ENCODE measurements at places on chromosomes 2 and 18.

GRCh38 chr2:221088506-221088905 lies 483.6 kb downstream of the EPHA4 start:
- DNase-seq: no peak

DNA sequence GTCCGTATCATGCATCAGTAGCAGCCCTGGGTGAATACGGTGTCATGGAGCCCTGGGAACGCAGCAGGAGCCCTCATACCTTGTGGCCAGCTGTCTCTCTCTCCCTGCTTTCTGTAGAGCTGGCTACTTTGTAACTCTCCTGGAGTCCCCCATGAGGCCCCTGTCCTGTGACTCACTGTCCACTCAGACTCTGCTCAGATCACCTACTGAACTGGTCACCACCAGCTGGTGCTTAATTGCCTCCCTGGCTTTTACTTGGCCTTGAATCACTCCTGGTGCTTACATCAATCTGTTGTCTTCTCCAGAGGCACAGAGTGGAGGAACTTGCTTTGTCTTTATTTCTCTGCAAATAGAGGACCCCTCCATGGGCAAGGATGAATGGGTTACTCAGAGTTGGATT lies 172.7 kb downstream of the HRH4 start:
- no peak for DNase-seq

- no peak for DNase-seq
Measured at GRCh38 chr2:33380001-33380609, 96.3 kb upstream of the RASGRP3 start.

DNA sequence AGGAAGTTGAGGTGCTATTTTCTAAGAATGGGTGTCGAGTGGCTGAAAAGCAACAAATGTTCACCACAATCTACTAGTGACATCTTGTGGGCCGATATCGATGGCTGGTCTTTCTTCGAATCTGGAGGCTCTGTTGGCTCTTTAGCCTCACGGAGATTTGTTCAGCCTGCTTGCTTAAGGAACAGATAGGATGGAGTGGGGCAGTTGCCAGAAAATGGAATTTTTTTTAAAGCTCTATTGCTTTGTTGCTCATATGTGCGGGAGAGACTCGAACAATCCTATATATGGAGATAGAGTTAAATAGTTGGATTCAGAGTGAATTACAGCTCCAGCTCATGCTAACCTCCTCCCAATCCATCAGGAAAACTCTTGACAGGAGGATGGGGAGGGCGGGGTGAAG lies 70.9 kb upstream of the LYPD6B start:
- DNase-seq: no peak

DNA sequence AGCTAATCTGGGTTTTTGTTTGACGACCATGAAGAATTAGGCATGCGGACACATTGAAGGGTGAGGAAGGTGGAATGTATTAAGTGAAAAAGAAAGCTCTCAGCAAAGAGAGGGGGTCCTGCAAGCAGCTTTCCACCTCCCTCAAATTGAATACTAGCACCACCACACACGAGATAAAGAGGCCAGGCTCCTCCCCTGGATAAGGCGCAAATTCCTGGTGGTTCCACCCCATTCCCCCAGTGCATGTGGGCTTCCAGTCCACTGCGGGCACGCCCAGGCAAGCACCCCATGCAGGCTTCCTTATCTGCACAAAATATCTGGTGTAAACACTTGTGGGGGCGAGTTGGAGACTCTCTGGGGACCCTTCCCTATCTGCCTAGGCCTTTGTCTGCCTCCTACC lies 857.3 kb downstream of the CPS1 start:
- no peak for DNase-seq

DNA sequence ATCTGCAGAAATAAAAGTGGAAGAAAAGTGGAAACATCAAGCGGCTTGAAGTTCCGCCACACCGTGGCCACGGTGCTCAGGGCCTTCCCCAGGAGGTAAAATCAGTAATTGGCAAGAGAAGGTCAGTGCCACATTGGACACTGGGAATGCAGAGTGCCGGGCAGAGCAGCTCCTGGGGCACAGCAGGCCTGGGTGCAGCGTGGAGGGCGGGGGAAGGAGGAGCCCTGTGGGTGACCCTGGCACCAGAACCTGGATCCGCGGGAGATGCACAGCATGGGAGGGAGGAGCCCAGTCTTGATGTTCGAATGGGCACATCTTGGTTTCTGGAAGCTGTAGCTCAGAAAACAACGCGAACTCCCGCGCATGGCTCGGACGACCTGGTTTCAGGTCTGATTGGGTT lies 630.2 kb downstream of the GALR1 start:
- DNase-seq: no peak

- DNase-seq: no peak
Measured at GRCh38 chr2:57622009-57622408, 424.6 kb upstream of the VRK2 start.

GRCh38 chr2:109207176-109207575 lies 78.2 kb downstream of the SH3RF3 start:
- no peak for DNase-seq

DNA sequence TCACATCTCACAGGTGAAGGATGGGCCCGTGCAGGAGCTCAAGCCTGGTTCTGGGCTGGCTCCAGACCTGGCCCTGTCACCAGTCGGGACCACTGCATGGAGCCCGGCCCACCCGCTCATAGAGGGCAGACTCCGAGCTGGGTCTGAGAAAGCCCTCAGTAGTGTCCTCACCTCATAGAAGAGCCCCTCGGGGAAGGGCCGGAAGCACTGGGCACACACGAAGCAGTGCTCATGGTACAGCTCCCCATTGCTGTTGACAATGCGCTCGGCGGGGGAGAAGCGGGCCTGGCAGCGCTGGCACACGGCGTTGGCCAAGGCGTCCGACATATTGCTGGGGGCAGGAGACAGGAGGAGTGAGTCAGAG lies 11.3 kb downstream of the GPR17 start:
- no peak for DNase-seq

GRCh38 chr2:9327873-9328352 lies 95.4 kb downstream of the ITGB1BP1 start:
- no peak for DNase-seq

- no peak for DNase-seq
Measured at GRCh38 chr2:198383392-198383791, 579.0 kb downstream of the PLCL1 start.

DNA sequence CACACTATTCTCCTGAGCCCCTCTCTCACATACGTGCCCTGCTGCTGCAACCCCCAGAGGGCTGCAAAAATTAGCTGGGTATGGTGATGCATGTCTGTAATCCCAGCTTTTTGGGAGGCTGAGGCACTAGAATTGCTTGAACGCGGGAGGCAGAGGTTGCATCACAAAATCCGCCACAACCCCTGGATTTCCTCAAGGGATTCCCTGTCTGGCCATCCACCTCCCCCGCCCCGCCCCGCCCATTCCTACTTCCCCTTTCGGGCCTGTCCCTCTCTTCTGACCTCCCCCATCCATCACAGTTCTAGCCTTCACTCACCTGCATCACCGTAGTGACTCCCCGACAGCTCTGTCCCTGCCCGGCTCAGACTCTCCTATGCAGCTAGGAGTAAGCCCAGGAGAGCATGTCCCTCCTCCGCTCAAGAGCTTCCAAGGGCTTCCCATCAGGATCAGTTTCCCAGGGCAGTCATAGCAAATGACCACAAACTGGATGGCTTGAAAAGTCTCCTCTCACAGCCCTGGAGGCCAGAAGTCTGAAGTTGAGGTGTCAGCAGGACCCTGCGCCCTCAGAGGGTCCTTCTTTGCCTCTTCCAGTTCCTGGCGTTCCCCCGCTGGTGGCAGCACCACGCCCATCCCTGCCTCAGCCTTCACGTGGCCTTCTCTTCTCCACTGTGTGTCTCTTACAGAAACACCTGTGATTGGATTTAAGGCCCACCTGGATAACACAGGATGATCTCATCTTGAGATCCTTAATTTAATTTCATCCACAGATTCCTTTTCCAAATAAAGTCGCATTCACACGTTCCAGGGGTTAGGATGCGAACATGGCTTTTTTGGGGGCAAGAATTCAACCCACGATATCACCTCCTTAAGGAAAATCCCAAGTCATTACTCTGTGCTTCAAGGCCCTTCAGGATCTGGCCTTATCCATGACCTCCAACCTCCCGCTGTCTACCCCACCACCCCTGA lies 58.5 kb downstream of the HS1BP3 start:
- DNase-seq: no peak

DNA sequence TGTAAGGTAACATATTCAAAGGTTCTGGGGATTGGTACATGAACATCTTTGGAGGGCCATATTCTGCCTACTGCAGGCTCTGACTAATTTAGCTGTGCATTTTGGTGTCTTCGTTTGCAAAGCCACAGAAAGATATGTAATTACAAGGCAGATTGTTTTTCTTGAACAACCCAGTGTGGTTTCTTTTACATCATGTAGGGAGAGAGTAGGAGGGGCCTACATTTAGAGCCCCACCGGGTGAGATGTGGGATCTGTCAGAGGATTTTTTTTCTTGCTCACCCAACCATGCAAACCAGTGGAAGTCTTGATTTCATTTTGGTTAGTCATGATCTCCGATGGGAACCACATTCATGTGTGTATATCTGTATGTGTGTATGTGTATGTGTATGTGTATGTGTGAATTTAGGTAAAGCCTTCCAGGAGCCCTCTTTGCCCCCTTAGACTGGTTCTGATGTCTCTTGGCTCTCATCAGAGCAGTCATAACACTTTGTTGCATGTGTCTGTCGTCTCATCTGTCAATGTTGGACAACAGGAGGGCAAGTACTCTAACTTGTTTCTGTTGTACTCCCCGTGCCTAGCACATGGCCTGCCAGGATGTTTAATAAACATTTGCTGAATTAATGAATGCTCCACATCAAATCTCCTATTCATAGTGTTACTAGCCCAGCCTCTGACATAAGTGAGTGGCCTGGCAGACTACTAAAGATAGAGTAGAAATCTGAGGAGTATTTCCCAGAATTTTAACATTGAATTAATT lies 239.9 kb downstream of the MTX2 start:
- DNase-seq: no peak

DNA sequence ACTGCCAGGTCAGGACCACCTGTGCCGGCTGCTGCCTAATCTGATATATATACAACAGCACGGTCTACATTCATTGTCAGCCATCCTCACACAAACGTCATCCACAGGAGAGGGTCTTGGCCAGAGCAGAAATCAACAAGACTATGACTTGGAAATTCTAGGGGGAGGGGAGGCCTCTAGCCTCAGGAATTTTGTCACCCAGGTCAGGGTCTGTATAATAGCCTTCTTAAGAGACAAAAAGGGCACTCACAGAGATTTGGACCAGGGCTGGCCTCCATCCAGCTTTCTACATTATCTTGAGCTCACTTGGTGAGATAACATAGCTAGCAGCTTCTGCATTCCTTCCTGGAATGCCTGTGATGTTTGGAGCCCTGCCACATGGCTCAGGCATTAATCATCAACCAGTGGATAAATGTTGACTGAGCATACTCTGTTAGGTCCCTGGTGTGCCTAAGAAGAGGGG lies 50.4 kb upstream of the CTIF start:
- no peak for DNase-seq

GRCh38 chr18:69636529-69637301 lies 236.0 kb downstream of the DOK6 start:
- no peak for DNase-seq

DNA sequence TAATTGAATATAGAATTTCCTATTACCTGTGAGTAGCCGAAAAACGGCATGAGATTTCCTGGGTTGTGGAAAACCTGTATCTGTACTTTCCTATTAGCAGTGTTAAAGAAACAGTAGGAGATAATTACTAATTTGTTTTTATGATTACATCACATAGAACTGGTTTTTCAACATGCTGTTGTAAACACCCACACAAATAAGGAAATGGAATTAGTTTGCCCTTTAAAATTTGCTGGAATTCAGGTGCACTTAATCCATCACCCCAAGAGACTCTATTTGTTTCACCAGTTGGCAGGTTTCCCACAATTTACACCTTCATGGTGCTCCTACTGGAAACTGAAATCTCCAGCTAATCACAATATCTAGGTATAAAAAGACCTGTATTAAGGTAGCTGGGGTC lies 274.1 kb upstream of the SLC8A1 start:
- DNase-seq: no peak

GRCh38 chr2:72770879-72771461 lies 54.9 kb downstream of the EXOC6B start:
- no peak for DNase-seq

DNA sequence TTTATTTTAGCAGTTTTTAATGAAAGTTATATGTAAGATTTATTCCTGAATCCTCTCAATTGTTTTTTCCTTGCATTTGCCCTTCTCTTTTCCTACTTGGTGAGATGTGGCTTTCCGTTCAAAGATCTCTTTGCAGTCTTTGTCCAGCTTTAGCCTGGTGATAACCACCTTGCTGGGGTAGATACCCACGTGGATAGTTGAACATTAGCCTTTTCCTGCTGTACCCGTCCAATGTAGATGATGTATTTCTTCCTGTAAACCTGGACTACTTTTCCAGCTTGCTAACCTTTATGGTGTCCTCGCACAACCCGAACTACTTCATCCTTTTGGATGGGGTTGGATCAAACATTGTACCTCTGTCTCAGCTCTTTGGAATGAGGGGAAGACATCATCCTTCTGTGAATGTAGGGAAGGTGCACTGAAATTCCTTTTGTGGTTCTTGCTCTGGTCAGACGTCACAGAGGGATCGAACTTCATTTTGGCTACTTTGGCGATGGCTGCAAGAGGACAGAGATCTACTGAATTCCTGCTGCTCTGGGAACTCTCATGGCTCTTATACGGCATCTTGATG lies 293.2 kb upstream of the EPAS1 start:
- DNase-seq: no peak

- no peak for DNase-seq
Measured at GRCh38 chr2:239836021-239836765, 188.9 kb downstream of the NDUFA10 start.

DNA sequence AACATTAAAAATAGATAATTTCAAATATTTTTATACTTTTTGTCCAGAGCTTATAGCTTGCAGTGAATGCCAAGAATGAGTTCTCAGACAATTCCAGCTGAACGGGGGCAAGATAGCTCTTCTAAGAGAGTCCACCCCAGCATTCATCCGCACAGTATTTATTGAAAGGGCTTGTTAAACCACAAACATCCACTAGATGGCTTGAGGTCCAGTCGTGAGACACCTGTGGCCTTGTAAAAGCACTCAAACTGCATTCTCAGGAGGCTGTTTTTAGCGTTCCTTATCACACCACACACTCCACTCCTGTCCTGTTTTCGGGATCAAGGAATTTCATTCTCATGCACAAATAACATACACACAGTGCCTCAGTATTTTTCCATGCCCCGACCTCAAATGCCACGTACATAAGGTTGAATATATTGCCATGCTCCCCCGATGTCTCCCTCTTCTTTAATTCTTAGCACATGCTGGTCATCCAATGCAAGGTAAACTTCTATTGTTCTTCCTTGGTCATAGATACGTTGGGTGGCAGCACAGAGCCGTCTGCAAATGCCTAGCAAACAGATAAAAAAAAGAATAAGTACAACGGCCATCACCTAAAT lies 47.4 kb downstream of the DNAJC10 start:
- no peak for DNase-seq

GRCh38 chr18:8996771-8997432 lies 105.6 kb upstream of the NDUFV2 start:
- no peak for DNase-seq

DNA sequence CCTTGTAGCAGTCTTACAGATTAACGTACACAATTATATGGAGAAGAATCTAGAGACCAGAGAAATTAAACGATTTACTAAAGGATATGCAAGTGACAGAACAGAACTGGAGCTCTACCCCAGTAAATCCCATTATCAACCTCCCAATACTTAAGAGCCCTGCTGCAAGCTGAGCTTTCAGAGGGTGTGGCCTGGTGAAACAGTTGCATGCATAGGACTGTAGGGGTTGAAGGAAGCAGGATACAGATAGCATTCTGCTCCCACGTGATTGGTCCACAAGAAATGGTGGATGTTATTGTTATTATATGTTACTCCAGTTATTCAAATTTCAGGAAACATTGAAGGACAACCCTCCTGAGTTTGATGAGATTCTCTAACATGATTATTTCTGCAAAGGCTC lies 210.8 kb upstream of the THUMPD2 start:
- no peak for DNase-seq
